Right ventricle myocardium superior (tissue), 1 donor: ENCODE measurements at places on chromosomes 1 and 21. TPM values are rescaled to one million over a fixed set of nuclear protein-coding genes. Genes with fewer than 3 reads are reported as not detected.

The SPATA1 gene
- 0.81 TPM for total RNA-seq

GRCh38 chr1:178530502-178530901 is 17.6 kb downstream of the TEX35 start:
- no peak for DNase-seq

The NUP210L gene
- total RNA-seq: 0.43 TPM

- no peak for DNase-seq
These were observed 13.8 kb downstream of the ENSA start for GRCh38 chr1:150615346-150616201.

The GOLT1A gene
- total RNA-seq: not detected
